Fibroblast of gingiva (primary cell): ENCODE measurements at places on chromosomes 2 and 18.

DNA sequence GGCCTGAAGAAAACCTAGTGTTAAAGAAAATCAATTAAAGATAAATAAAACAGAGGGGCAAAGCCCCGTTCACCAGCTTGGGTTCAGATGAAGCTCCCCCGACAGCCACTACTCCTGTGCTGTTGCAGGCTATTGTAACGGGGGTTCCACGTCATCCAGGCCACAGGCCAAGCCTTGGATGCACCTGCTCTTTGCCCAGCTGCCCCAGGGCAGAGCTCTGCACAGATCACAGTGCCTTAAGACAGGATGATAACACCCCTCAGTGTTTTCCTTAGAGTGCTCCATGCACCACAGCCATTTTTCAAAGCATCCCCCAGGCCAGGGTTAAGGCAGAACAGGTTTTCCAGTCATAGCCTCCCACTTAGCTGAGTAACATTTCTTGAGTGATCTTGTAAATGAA is 32.0 kb downstream of the FASTKD2 start:
- DNase-seq: no peak

DNA sequence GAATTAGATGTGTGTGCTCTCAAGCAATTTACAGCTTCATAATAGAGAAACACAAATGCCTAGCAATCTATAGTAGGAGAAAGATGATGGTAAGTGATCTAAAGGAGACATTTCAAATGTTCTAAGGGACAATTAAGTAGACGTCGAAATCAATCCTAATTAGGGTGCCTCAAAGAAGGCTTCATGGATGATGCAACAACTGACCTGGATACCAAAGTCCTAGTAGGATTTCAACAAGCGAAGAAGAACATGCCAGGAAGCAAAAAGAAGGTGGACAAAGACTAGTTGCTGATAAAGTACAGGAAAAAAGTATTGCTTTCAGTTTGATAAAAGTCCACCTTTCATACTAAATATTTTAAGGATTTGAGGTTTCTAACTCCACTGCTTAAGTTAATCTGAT is 12.5 kb downstream of the FIGN start:
- DNase-seq: no peak

DNA sequence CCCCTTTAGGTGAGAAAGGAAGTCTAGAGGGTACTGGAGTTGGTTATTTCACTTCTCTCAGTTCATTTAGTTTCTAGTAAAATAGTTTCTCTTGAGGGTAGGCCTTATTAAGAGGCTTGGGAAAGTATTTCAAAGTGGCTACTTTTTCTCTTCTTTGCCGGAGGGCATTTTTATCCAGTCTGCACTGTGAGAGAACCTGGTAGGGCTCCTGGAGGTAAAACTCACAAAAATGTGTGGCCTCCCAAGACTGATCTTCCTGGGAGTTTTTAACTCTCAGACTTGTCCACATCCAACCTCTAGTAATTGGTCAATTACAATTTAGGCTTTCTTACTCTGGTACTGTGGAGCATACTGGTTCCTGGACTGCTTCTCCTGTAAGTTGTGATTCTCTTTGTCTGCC is 28.0 kb downstream of the EHBP1 start:
- DNase-seq: no peak

DNA sequence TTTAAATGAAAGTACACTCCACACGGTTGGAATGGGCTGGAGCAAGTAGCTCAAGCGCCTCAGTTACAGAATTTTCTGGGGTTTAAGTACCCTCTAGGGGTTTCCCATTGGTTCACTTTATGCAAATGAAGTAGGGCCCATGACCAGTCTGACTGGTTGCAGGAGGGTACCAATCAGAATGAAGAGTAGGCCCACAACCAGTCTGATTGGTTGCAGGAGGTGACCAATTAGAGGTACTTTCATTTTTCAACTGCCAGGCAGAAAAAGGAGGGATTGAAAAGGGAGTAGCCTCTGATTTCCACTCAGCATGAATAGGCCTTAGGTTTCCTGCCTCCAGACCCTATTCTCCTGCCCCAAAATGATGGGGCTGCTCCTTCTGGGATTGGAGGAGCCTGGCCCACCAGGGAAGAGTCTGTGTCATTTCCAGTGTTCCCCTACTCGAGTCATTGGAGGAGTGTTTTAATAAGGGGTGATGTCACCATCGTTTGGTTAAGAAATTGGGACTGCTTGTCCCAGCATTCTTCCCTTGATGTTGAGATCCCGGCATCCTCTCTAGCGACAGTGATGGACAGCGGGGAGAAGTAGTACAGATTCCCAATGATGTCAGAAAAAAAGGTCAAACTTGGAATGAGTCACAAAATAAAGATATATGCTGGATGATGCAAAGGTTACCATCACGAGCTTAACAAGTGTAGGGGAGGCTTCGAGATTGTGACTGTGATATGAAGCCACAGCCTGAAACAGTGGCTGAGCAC is 210.4 kb downstream of the SH3BP4 start:
- DNase-seq: no peak

DNA sequence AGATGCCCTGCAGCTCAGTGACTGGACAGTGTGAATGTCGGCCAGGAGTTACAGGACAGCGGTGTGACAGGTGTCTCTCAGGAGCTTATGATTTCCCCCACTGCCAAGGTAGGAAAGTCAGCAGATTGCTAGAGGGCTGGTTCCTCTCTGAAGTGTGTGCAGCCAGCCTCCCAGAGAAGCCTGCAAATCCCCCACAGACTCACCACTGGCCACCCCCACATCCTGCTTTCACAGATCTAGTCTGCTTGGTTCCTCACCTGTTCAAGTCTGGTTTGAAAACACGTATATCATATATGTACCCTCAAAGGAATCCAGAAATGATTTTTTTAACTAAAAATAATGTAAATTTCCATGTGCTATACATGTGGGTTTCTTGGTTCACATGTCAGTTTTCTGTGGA is 121.1 kb downstream of the LAMA3 start:
- no peak for DNase-seq

GRCh38 chr2:44935729-44936098 is 5.8 kb upstream of the SIX3 start:
- no peak for DNase-seq
